ENCODE measurements at places on chromosomes 2 and 18. TPM values are rescaled to one million over a fixed set of nuclear protein-coding genes. Genes with fewer than 3 reads are reported as not detected.

GRCh38 chr2:130951018-130951417 lies 114.3 kb downstream of the ARHGEF4 start:
- no peak for DNase-seq

DNA sequence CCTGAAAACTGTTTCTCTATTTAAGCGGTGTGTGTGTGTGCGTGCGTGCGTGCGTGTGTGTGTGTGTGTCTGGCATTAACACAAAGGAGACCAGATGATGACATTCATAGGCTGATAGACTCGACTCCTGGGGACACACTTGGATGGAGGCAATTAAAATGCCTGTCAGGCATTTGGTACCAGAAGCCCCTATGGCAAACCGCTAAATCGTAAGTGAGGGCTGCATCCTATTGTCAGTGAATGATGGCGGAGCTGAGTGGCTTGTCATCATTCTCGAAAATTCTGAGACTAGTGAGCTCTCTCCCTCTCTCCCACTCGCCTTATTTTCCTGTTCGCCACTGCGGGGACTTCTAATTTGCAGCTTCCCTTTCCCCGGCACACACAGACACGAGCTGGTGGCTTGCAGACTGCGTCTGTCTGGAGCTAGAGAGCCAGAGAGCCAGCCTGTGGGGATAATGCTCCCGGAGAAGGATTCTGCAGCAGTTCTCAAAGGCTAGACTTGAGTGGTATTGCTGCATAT lies 155.4 kb downstream of the MAP2 start:
- DNase-seq = no peak

DNA sequence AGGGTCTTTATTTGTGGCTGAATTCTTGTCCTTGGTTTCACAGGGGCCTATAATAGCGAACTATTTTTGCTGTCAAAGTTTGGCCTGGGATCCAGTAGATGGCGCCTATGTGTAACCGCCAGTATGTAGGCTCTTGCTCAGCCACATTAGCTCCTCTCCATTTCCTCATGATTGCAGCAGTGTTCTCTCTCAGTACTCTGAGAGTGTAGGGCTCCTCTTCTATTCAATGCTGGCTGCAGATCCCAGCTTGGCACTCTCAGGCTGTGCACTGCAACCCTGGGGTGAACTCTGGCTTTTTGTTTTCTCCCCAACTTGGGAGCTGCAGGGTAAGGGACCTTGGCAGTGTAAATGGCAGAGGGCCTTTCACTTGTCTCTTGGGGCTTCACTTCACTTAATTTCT lies 344.6 kb upstream of the CHAC2 start:
- DNase-seq = no peak

DNA sequence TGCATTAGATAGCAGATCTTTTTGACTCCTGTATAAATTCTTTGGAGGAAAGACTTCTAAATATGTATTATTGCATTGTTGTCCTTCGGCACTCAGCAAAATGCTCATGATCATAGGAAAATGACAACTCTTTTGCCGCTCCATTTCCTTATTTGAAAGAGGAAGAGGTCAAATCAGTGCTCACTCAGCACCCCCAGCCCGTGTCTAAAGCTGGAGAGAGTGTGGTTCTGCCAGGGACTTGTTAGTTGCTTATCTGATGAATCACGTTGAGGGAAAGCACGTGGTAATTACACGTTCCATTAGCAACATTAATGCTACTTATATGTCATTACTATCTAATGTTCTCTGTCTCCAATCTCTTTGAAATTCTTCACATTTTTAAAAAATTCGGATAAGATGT lies 46.0 kb upstream of the MBP start:
- no peak for DNase-seq

Gene SEMA4F
- 27.6 TPM for total RNA-seq

- no peak for DNase-seq
These were observed 314.4 kb upstream of the NT5C1B start for GRCh38 chr2:18903750-18904149.

Gene INPP5D
- 24.2 TPM for total RNA-seq

DNA sequence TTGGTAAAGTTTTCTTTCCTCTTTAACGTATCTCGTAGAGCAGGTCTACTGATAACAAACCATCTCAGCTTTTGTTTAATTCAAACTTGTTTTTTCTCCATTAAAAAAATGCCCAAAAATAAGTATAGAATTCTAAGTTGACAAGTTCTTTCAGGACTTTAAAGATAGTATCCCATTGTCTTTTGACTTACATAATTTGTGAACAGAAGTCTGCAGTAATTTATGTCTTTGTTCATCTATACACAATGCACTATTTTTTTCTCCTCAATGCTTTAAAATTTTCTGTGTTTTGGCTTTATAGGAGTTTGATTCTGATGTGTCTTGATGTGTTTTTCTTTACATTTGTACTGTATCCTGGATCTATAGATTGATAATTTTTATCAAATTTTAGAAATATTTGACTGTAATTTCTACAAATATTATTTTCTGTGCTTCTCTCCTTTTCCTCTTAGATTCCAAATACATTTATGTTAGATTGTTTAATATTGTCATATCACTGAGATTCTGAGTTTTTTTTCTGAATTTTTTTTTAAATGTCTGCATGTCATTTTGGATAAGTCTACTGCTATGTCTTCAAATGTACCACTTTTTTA lies 143.3 kb downstream of the FTCDNL1 start:
- DNase-seq = no peak

GRCh38 chr2:122939796-122940195 lies 1085.3 kb upstream of the CNTNAP5 start:
- DNase-seq = no peak

Gene CPLX4
- not detected for total RNA-seq

Gene ICOS
- total RNA-seq = not detected

Gene BBS5
- 21.1 TPM for total RNA-seq

- DNase-seq = no peak
These were observed 11.0 kb downstream of the MAP3K20 start for GRCh38 chr2:173086518-173087213.
